ENCODE measurements at places on chromosomes 6 and 20.
A peak's percentile ranks its signal among the peaks of the same experiment; 100 is the strongest.

DNA sequence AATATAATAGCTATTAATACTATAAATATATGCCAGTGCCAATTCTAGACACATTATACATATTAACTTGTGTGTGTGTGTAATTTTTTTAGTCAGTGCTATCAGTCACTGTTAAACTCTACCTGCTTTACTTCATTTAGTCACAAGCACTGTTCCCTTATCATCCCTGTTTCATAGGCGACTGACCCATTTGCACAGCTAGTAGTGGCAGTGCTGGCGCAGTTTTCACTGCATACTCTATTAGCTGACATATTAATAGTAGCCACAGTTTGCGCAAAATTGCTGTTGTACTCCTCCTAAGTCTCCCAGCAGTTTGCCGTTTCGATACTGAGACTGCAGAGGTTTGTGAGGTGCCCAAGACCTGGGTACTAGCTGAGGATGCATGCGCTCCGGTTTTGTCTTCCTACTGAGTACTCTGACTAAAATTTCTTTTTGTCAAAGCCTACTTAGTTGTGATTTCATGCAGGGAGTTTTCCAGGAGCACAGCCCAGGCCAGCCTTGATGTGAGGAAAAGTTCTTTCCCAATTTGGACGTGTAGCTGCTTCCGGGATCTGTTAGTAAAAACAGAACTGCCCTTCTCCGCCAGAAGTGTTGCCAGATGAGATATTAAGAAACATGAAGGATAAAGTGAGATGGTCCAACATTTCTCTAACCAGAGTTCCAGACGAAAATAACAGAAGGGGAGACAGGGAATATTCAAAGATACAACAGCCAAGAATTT, 5.6 kb downstream of the BAG2 start:
- peaks cover 10% of the 10 kb centered on the region for H3K36me3 ChIP-seq
- H3K4me1 ChIP-seq = peaks cover 48% of the 10 kb centered on the region
- peak overlapping the region; percentile 44 for H3K4me3 ChIP-seq
- no peaks in the 10 kb centered on the region for H3K27me3 ChIP-seq
- peak overlapping the region; percentile 78 for H3K27ac ChIP-seq

DNA sequence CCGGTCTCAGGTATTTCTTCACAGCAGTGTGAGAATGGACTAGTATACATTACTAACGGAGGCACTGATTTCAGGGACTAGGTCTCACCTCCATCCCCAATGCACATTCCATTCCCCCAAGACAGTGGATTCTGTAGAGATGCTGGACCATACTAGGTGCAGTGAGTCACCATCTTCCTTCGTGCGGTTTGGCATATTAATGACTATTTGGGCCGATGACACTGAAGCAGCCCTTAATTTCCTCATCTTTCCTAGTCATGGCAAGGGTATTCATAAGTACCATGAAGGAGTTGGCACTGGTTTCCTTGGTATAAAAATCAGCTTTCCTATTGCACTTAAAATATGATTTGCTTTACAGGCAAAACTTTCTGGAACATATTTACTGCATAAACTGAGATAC, 121.4 kb upstream of the TRAF3IP2 start:
- no peak overlapping the region for H3K4me3 ChIP-seq
- no peak overlapping the region for H3K27ac ChIP-seq
- H3K27me3 ChIP-seq = no peaks in the 10 kb centered on the region

DNA sequence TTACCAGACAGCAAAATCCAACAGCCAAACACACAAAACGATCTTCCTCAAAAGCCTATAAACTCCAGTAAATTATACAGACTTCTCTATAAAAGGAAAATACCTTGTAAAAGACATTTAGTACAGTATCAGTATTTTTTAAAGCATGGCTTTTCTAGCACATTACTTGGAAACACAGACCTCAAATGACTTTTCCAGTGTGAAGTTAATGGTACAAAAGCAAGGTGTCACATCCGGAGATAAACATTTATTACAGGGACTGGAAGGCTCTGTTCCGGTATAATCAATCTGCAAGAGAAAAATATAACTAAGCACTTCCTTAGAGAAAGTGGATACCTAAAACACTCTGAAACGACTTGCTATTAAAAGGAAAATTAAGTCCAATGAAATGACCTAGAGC, 17.1 kb downstream of the TMEM30A start:
- no peaks in the 10 kb centered on the region for H3K27me3 ChIP-seq
- no peak for DNase-seq
- no peak overlapping the region for H3K4me3 ChIP-seq
- H3K36me3 ChIP-seq = peaks cover 9% of the 10 kb centered on the region

DNA sequence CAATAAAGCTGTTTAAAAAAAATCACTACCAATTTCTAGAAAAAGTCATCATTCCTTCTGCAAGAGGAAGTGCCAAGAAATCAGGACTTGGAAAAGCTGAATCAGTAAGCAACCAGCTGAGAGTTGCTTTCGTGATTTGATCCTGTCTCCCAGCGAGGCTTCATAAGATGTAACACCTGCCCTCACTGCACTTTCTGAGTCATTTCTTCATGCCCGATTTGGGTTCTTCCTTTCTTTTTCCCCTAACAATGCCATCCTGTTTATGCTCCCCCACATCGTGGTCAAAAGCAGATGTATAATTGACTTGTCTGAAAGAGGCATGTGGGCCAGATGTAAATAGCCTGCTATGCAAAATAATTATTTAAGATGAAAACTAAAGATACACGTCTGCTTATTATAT, 52.1 kb downstream of the RIPOR2 start:
- H3K27ac ChIP-seq = no peak overlapping the region
- H3K4me3 ChIP-seq = no peak overlapping the region
- DNase-seq = no peak
- H3K27me3 ChIP-seq = no peaks in the 10 kb centered on the region

DNA sequence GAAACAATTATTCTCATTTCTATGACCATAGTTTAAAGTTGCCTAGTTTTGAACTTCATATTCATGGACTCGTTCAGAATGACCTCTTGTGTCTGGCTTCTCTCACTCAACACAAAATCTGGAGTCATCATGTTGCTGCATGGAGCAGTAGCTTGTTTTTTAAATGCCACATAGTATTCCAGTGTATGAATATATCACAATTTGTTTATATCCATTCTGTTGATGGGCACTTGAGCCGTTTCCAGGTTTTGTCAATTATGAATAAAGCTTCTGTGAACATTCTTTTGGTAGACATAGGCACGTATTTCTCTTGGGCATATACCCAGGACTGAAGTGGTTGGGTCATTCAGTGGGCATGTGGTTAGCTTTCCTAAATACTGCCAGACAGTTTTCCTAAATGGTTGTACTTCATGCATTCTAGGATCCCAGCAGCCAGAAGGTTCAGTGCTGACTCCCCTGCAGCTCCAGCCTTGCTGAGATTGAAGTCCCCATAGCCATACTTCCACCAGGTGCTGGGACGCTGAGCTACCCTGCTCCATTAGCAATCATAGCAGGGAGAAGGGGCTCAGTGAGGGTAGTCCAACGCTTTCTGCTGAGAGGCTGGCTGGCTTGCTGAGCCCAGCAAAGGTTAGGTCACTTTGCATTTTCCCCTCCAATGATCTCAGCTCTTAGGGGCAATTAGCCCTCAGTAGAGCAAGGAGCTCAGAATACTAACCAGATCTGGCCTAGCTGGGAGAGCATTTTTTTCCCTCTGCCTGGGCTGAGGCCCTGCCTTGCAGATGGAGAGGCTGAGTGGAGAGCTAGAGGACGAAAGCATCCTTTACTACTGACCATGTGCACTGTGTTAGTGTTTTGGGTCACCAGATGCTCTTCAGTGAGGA, 35.7 kb upstream of the CTNNBL1 start:
- H3K27me3 ChIP-seq = no peaks in the 10 kb centered on the region
- H3K27ac ChIP-seq = no peak overlapping the region
- no peaks in the 10 kb centered on the region for H3K4me1 ChIP-seq
- H3K36me3 ChIP-seq = no peaks in the 10 kb centered on the region
- no peak overlapping the region for H3K4me3 ChIP-seq

GRCh38 chr6:31771992-31772358, 5.2 kb downstream of the VWA7 start:
- H3K27ac ChIP-seq = no peak overlapping the region
- peaks cover 3% of the 10 kb centered on the region for H3K4me1 ChIP-seq
- H3K27me3 ChIP-seq = no peaks in the 10 kb centered on the region
- DNase-seq = no peak

DNA sequence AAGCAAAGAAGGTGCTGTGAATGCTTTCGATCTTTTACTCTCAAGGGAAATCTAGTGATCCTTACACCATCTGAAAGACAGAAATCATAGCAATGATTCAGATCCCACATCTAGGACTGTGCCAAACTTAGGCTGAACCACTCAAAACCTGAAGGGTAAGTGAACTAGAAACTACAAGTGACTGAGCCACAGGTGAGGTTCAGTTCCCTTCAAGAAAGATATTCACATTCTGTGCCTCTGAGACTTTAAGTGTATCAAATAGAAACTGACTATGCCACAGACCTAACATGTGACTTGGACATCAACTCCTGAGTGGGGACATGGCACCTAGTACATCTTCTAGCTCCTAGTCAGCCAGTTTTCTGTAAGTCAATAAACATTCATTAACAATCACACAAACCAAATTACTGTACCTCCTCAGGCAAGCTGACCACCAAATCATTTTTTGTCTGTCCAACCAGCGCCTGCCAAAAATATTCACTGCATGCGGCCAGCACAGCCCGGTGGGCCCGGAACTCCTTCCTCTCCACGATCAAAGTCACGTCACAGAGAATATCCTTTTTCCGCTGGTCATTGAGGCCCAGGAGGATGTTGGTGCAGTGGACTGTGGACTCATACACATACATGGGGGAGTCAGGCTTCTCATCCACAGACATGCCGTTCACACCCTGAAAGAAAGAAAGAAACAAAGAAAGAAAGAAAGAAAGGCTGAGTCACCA, 114.1 kb downstream of the GJA10 start:
- DNase-seq = no peak
- H3K27me3 ChIP-seq = no peaks in the 10 kb centered on the region
- peaks cover 9% of the 10 kb centered on the region for H3K4me1 ChIP-seq
- peak overlapping the region; percentile 70 for H3K27ac ChIP-seq

- DNase-seq = no peak
- no peaks in the 10 kb centered on the region for H3K36me3 ChIP-seq
- H3K27me3 ChIP-seq = no peaks in the 10 kb centered on the region
- H3K4me1 ChIP-seq = no peaks in the 10 kb centered on the region
- H3K4me3 ChIP-seq = no peak overlapping the region
- H3K27ac ChIP-seq = no peak overlapping the region
Observed at GRCh38 chr20:56829788-56830385, 200.8 kb downstream of the TFAP2C start.
